ENCODE measurements at places on chromosomes 3 and 15.
A peak's percentile ranks its signal among the peaks of the same experiment; 100 is the strongest.

- no peak for DNase-seq
Observed at GRCh38 chr3:46824211-46824970, 38.9 kb downstream of the MYL3 start.

DNA sequence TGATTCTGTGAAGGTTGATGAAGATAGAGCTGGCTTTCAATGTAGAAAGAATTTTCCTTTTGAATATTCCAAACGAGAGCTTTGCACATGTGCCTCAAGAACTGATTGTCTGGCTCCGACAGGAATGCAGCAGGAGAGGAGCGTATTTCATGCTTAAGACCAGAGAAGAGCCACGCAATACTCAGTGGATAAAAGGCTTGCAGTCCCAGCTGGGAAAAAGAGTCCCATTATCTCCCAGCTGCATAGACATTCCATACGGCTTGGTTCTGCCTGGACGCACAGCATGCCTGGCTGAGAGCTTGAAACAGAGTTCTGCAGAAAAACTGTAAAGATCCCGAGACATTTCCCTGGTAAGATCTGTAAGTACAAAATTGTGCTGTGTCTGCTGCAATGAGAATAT lies at the start of gene CNTN6:
Gene CNTN6 (plus strand): TSS at position 254 of the 400 bp plus-strand sequence. CDS start 54,985 bp downstream, outside the sequence.
- DNase-seq = no peak

DNA sequence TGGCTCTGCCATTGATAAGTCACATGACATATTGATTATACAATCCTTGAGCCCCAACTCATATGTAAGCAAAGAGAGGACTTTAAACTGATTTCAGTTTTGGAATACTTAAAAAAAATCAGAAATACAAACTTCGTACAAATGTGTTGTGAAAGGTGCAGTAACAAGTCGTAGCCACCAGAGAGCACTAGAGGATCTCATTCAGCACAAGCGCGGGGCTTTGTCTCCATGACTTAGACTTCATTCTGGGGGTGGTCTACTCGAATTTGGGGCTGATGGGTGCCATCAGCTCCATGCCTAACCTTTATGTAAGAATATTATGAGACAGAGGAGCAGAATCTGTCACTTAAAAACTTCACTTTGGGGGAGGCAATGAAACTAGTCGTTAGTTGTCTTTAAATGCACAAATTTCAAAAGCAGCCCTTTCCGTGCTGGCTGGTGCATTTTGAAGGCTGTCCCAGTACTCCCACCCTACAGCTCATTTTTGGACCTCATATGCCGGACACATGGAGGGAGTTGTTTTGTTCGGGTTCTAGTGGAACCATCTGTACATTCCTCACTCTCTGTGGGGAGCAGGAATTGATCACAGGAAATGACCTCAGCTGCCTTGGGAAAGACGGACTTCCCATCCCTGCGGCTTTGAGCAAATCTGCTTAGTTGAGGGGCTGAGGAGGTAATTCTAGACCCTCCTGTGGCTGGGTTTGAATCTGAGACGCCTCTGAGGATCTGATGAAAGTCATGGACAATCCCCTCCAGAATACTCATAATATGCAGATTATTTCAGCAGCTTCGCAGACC lies 27.5 kb upstream of the MASP1 start:
- DNase-seq = peak; percentile 86

GRCh38 chr3:42430781-42431532 lies 20.5 kb upstream of the LYZL4 start:
- no peak for DNase-seq

DNA sequence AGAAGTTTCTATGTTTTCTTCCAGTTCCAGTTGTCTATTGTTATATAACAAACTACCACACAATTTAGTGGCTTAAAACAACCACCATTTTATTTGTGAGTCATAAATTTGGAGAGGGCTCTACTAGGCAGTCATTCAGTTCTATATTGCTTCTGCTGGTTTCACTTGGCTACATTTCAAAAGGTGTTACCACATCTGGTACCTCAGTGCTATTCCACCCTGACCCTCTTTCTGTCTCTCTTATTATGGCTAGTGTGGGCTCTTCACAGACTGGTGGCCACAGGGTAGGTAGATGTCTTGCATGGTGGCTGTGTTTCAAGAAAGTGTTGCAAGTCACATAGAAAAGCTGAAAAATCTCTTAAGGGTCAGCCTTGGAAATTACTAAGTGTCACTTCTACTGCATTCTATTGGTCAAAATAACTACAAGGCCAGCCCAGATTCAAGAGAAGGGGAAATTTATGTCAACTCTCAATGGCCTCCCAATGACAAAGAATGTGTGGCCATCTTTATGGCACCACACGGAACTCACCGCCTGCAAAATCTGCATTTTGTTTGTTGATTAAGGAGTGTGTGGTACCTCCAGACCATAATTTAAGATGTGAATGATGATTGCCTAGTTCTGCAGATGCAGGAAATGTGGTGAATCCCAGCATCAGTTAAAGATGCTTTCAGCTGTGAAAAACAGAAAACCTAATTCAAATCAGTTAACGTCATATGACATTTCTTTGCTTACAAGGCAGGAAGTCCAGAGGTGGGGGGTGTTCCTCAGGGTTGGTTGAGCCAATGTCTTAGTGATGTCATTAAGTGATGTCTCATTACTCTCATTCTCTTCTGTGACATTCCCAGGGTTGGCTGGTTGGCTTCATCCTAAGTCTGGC lies 105.8 kb upstream of the RASGRP1 start:
- no peak for DNase-seq

GRCh38 chr3:55541016-55541415 lies 53.9 kb upstream of the WNT5A start:
- DNase-seq = no peak

GRCh38 chr15:99755692-99756409 lies 22.6 kb upstream of the LYSMD4 start:
- peak; percentile 81 for DNase-seq

DNA sequence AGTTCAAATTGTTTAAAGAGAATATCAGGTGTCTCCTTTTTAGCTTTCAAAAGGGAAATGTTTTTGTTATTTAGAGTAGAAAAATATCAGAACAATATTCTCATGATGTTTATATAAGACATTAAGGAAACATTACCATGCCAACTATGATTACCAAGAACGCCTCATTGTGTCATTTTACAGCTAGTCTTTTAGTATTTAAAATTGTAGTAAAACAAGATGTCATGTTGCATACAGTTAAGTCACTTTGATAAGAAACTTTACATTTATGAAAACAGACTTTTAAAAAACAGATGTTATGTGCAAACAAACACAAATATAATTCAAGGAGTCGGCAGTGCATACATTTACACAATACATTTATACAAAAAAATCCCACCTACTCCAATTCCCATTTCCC lies 4.4 kb downstream of the PLSCR4 start:
- DNase-seq = no peak

- DNase-seq = no peak
Observed at GRCh38 chr3:191634902-191635301, 173.9 kb downstream of the PYDC2 start.

- DNase-seq = no peak
Observed at GRCh38 chr3:47976135-47976732, 40.0 kb downstream of the MAP4 start.

- DNase-seq = peak; percentile 64
Observed at GRCh38 chr3:124351430-124352148, 359.7 kb upstream of the ROPN1 start.

Measured in foreskin fibroblast (primary cell).